SK-N-MC (cell line): ENCODE measurements at places on chromosomes 11 and 22.
A peak's percentile ranks its signal among the peaks of the same experiment; 100 is the strongest.

- no peak for DNase-seq
Observed at GRCh38 chr11:106091480-106092123, 14.1 kb downstream of the AASDHPPT start.

- DNase-seq = no peak
Observed at GRCh38 chr11:21446939-21447590, 745.8 kb upstream of the ANO5 start.

DNA sequence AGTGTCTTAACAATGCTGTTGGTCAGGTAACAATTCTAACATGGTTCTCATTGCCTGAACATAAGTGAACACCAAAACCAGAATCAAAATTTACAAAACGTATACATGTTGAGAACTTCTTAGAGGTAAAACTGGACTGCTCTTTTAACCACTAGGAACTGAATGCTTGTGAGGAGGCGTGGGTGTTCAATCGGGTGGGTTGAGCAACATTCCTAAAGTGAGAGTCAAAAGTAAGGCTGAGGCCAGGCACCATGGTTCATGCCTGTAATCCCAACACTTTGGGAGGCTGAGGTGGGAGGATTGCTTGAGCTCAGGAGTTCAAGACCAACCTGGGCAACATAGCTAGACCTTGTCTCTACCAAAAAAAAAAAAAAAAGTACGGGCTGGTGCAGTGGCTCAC, 11.5 kb downstream of the PPME1 start:
- no peak for DNase-seq

- DNase-seq = no peak
Observed at GRCh38 chr22:43317239-43317638, 25.9 kb downstream of the SCUBE1 start.

DNA sequence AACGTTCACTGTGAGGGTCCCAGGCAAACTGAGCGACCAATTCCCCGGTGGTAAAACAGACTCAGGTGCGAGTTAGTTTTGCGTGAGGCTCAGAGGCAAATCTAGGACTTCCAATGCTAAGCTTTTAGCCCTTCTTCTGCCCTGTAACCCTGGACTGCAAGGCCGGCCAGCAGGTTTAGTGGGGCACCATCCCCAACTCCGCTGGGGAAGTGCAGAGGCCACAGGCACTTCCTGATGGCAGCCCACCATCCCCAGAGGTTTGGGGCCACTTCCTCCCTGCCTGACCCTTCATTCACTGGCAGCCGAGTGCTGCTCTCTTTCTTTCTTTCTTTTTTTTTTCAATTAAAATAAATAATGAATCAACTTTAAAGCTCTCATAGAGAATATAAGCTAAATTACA, 124.6 kb upstream of the B3GAT1 start:
- no peak for DNase-seq

DNA sequence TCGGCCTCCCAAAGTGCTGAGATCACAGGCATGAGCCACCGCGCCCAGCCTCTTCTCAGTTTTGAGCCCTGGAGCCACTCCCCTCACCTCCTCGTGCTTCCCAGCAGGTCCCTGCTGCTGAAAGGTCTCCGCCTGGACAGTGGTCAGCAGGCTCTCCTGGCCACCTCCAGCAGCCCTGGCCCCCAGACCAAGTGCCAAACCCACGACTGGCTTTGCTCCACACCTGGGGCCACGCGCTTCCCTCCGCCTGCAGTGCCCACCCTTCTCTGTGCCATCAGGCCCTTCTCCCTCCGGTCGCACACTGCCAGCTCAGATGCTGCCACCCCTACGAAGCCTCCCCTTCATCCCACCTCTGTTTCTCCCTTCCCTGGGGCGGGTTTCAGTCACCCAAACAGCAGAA, 12.8 kb downstream of the FRMD8 start:
- no peak for DNase-seq

DNA sequence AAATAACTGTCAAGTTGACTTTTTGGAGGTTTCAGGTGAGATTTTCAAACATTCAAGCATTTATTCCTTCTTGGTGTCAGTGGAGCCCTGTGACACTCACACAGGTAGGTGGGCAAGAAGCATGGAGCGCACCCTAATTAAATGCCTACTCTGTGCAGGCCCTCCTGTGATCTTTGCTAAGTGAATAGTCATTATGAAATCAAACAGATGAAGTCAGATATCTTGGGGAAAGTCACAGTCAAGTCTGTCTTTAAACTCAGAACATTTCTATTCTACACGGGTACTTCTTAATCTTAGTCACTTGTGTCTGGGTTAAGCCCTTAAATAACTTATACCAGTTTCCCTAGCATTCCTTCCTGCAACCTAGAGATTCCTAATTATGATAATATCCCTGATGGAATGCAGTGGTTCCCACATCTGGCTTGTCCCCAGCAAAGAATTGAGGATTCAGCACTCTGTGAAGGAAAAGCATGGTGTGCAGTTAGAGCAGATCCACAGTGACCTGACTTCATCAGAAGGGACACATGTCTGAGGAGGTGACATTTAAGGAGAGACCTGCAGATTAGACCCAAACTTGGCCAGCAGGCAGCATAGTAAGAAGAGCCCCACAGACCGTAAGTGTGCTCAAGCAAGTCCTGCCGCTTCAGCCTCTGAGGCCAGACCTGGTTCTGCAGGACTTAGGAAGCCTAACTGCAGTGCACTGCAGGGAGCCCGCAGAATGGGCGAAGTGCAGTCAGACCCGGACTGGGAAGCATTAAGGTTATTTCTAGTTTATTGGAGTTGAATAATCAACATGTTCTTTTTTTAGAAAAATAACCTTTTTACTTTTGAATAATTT, 85.3 kb upstream of the GAL start:
- DNase-seq = peak; percentile 35

DNA sequence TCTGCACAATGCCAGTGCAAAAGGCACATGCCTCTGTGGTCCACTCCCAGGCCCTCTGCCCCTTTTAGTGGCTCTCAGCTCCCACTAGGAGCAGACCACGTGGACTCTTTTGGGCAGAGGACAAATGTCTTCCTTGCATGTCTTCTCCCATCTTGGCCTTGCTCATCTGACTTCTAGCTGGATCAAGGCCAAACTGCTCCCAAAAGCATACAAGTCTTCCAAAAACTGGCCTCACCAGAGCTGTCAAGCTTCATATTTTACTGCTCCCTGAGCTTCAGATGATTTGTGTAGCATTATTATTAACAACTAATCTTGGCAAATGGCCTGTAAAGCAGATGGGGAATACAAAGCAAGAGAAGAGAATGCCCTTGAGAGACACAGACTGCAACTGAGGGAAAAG, 6.9 kb downstream of the SMPD1 start:
- no peak for DNase-seq

DNA sequence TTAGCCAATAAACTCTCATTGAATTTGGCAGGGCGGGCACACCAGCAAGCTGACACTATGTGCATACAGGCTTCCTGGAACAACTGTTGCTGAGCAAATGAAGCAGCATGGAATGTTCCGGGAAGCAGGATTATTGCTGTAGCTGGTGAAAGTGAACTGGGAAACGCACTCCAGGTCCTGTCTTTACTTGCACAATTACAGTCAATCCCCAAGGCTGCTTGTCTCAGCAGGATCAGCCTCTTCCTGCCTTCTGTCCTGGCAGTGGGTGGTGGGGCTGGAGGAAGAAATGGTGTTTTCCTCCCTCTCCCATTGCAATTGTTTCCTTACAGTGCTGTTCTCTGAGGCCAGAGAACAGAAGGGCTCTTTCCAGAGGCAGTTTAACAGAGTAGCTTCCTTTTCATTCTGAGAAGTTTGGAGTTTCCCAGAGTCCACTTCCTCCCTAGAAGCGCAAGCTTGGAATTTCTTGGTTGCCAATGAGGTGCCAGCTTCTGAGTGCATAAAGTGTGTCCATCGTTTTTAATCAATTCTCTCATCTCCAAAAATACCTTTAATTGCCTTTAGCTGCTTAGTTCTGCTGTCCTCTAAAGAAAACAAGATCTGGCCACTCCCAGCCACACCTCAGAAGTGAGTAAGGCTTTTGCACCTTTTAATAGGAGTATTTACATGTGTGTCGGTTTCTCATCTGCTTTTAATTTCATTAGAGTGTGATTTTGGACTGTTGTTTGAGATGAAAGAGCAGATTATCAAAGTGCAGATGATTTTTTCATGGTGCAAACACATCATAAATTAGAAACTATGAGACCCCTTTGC, 19.9 kb downstream of the CD44 start:
- no peak for DNase-seq

GRCh38 chr11:70951139-70951804, 301.1 kb downstream of the SHANK2 start:
- no peak for DNase-seq

- DNase-seq = no peak
Observed at GRCh38 chr11:61654397-61654829, 25.8 kb upstream of the DAGLA start.

- DNase-seq = no peak
Observed at GRCh38 chr11:61969838-61970662, 2.6 kb upstream of the FTH1 start.

- no peak for DNase-seq
Observed at GRCh38 chr11:128796270-128796669, 70.8 kb downstream of the KCNJ1 start.

DNA sequence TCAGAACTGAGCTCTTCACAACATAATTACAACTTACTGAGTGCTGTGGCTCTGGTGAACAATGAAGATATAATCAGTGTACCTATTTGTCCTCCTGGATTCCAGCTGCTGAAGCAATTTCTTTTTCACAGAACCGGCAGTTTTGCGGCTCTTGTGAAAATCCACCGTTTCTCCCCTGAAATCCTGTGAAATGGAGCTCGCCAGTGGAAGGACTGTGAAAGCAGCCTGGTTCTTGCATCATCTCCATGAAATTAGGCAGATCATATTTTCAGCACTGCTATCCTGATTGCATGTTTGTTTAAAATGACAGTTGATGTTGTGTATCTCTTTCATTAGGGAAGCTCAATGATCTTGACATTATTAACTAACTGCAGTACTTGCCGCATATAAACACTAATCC, 120.2 kb upstream of the SNX19 start:
- no peak for DNase-seq

- no peak for DNase-seq
Observed at GRCh38 chr11:12900496-12900895, 108.6 kb upstream of the RASSF10 start.

DNA sequence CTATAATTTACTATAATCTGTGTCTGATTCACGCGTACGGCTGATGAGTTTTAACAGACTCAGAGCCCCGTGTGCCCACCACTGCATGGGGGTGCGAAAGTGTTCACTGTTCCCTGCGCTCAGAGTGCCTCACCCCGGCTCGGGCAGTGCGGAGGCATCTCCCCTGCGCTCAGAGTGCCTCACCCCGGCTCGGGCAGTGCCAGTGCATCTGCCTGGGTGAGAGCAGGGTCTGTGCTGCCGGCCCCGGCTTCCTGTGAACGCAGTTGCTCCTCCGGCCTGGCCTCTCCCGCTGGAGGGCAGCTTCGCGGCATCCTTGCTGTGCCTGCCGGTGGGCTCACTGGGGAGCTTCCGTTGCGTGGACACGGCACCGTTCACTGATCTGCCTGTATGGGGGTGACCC, 14.2 kb downstream of the PTDSS2 start:
- no peak for DNase-seq

- DNase-seq = peak; percentile 48
Observed at GRCh38 chr11:75428281-75428724, 4.7 kb downstream of the KLHL35 start.

GRCh38 chr11:12669930-12670329, 4.3 kb upstream of the TEAD1 start:
- DNase-seq = no peak

DNA sequence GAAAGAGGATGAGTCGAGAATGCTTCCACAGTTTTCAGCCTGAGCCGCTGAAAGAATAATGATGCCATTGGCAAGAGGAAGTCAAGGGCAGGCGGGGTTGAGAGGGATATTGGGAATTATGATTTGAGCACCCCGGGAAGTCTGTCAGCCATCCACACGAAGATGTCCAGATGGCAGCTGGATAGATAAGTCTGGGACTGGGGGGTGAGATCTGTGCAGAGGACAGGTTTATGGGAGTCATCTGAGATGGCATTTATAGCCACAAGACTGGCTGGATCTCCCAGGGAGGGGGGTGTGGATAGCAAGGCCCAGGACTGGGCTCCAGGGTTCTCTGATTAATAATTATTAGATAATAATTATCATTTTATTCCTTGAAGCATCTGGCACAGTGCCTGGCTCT, 5.1 kb upstream of the STIP1 start:
- DNase-seq = no peak

- DNase-seq = no peak
Observed at GRCh38 chr22:32809786-32810554, 8.5 kb downstream of the TIMP3 start.

DNA sequence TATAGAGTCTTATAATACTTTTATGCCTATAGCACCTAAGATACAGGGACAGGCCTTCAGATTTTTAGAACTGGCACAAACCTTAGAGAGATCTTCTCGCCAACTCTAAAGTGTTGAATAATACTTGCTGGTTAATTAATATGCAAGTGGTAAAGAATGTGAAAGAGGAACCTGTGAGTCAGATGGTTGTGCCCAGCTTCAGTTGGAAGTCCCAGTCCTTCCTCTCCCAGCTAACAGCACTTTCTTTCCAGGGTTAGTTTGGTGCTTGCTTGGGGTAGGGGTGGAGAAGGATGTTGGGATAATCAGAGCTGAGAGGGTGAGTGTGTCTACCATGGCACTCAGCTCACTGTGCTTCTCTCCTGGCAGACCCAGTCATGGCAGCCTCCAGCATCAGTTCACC, 4.9 kb upstream of the TMEM132A start:
- DNase-seq = no peak

- no peak for DNase-seq
Observed at GRCh38 chr22:45880716-45881523, 96.0 kb downstream of the WNT7B start.

- DNase-seq = no peak
Observed at GRCh38 chr11:8967184-8967583, 2.9 kb upstream of the TMEM9B start.

DNA sequence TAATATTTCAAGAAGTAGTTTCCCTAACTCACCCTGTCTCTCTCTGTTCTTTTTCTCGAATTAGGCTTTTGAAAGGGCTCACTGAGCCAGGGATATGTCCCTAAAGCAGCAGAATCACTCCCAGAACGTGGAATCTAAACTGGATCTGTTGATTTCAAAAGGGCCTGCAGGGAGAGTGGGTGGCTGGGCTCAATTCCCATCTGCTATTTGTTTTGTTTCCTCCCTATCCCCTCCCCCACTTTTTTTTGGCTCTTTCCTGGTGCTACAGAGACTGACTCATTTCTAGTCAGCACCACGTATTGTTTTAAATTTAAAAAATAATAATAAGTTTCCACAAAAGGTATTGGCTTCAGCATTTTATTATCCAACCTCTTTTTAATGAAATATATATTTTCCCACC, 961.5 kb downstream of the FAM181B start:
- no peak for DNase-seq

GRCh38 chr11:77031599-77031998, 2.6 kb upstream of the B3GNT6 start:
- DNase-seq = no peak

DNA sequence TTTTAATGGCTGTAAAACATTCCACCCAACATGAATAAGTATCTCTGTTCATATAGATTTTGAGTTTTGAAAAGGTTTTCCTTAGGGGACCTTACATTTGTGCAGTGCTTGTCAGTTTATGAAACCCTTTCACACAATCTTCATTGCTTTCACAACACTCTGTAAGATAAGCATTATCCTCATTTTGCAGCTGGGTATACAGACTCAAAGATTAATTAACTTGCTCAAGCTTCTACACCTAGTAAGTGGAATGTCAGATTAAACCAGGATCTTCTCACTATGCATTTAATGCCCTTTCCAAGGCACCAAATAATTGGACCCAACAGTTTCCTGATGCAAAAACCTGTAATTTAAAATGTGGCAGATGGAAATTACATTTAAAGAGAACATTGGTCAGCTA, 11.6 kb upstream of the GAB2 start:
- DNase-seq = no peak
